ENCODE measurements at places on chromosomes 2 and 18. TPM values are rescaled to one million over a fixed set of nuclear protein-coding genes. Genes with fewer than 3 reads are reported as not detected.

- DNase-seq: peak; percentile 87
Measured at GRCh38 chr2:241029599-241030332, 31.3 kb downstream of the SNED1 start.

GRCh38 chr2:73981081-73982001 is 3.4 kb upstream of the TET3 start:
- no peak for DNase-seq

DNA sequence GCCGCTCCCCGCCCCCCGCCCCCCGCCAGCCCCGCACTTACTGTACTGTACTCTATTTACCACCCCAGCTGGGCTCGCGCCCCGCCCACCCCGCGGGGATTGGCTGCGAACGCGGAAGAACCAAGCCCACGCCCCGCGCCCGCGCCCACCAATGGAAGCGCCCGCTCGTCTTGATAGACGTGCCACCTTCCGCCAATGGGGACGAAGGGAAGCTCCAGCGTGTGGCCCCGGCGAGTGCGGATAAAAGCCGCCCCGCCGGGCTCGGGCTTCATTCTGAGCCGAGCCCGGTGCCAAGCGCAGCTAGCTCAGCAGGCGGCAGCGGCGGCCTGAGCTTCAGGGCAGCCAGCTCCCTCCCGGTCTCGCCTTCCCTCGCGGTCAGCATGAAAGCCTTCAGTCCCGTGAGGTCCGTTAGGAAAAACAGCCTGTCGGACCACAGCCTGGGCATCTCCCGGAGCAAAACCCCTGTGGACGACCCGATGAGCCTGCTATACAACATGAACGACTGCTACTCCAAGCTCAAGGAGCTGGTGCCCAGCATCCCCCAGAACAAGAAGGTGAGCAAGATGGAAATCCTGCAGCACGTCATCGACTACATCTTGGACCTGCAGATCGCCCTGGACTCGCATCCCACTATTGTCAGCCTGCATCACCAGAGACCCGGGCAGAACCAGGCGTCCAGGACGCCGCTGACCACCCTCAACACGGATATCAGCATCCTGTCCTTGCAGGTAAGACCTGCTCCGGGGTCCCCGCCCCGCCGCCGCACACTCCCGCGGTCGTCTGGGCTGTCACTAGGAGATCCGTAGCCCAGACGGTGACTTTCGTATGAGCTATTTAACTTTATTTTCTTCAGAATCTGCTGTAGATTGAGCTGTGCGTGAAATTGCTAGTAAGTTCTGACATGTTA is at the start of gene ID2:
ID2 (plus strand) TSS at position 271 of the 907 bp plus-strand sequence; CDS start at position 381, 110 bp downstream.
- DNase-seq: peak; percentile 99

DNA sequence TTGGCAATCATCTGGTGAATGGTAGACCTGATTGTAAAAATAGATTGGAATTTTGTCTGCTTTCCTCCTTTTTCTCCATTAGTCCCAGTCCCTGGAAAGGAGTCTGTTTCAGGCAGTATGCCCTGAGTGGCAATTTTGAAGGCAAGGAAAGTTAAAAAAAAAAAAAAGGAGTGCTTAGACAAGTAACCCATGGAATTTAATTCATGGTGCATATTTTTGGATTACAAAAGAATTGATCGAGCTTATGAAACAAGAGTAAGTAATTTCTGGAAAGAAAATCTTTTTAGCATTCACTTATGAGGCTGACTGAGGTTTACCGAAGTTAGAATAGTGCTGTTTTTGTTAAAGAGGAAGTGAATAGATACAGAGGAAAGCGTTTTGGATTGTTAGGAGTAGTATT is 29.4 kb upstream of the TMEM178A start:
- DNase-seq: no peak

- DNase-seq: no peak
Measured at GRCh38 chr18:57710226-57710625, 88.6 kb upstream of the NARS1 start.

DNA sequence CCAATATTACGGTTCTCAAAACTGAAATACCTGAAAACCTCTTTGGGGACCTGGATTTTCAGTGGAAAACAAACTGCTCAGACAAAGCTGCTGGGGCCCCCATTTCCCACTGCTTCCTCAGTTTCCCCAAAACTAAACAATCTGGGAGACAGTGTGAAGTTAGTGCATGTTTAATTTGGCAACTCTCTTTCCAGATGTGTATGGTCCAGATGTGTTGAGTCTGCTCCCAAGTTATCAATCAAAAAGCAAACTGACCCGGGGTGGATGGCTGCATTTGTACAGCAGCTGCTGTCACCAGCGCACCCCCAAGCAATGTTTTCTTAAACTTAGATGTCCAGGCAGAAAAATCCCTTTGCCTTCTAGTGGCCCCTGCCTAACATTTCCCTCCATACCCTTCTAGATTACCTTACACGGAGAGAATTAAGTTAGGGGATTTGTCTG is 136.9 kb downstream of the COPS8 start:
- DNase-seq: peak; percentile 67

DNA sequence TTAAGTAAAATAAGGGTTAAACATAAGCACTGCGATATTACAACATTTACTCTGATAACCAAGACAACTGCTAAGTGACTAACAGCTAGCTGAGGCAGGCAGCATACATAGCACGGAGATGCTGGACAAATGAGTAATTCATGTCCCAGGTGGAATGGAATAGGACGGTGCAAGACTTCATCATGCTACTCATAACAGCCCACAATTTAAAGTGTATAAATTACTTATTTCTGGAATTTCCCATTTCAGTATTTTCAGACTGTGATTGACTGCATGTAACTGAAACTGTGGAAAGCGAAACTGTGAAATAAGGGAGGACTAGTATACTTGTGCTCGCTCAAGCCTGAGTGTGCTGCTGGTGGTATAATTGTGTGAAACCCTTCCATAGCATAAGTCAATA is 12.9 kb downstream of the IER3IP1 start:
- DNase-seq: no peak

MROH2A gene
- not detected for total RNA-seq

D2HGDH gene
- total RNA-seq: 21.1 TPM

CREG2 gene
- 0.25 TPM for total RNA-seq

TOGARAM2 gene
- under 0.01 TPM for total RNA-seq

All from vagina (tissue), 2 donors.